K562 (cell line): ENCODE measurements at places on chromosomes 1 and 21. TPM values are rescaled to one million over a fixed set of nuclear protein-coding genes. Genes with fewer than 3 reads are reported as not detected.

- H3K4me1 ChIP-seq = peaks cover 13% of the 10 kb centered on the region; the same call in 1 of the 2 replicates
- peaks cover 50% of the 10 kb centered on the region for H3K27me3 ChIP-seq
- no peaks in the 10 kb centered on the region for H3K36me3 ChIP-seq
- no peak overlapping the region for H3K27ac ChIP-seq
- no peak overlapping the region for H3K4me3 ChIP-seq
- no peak for DNase-seq
These were observed 789 bp upstream of the PTPN14 start for GRCh38 chr1:214552174-214552608.

Gene TFF2
- total RNA-seq = not detected in 2 replicates

DNA sequence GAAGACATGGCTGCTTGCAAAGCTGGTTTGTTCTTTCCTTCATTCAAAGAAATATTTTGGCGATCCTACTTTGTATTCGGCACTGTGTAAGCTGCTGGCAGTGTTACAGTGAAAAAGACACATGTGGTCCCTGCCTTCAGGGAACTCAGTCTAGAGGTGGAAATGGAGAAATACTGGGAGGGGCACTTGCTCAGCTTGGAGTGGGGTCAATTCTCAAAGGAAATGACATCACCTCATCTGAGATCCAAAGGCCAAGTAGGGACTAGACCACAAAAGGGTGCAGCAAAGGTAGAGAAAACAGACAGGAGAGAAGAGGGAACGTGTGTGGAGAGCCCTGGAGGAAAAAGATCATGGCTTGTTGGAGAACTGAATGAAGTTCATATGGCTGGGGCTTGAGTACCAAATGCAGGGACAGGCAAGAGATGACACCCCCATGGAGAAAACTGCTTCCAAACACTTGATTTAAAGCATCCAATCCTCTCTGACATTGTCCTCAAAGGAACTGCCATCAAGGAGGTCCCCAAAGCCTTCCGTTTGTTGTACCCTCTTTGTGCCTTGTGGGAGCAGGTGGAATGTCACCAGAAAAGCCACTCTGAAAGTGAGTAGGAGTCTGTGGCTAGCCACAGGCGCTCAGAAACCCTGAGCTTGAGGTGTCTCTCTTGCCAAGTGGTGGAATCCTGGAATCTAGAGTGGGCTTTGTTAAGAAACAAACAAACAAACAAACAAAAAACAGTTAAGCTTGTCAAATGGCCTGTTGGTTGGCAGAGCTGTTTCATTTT lies 48.3 kb upstream of the TDRD10 start:
- no peak overlapping the region for H3K27ac ChIP-seq
- H3K27me3 ChIP-seq = peaks cover 27% of the 10 kb centered on the region
- no peak for DNase-seq
- no peaks in the 10 kb centered on the region for H3K4me1 ChIP-seq

- H3K27ac ChIP-seq = no peak overlapping the region
- no peak for DNase-seq
- no peak overlapping the region for H3K4me3 ChIP-seq
- no peaks in the 10 kb centered on the region for H3K4me1 ChIP-seq
These were observed 198.7 kb upstream of the PTBP2 start for GRCh38 chr1:96522927-96523326.

Gene OR2L5
- total RNA-seq = not detected in 2 replicates

- DNase-seq = no peak
- H3K4me1 ChIP-seq = no peaks in the 10 kb centered on the region; the same call in 2 of the 3 replicates
- H3K4me3 ChIP-seq = no peak overlapping the region
- H3K27me3 ChIP-seq = peaks cover 15% of the 10 kb centered on the region; the same call in 2 of the 3 replicates
These were observed 1.4 kb downstream of the TNNT2 start for GRCh38 chr1:201376107-201376463.

Gene CASQ2
- not detected in 2 replicates for total RNA-seq

- no peak overlapping the region for H3K27ac ChIP-seq
- no peaks in the 10 kb centered on the region for H3K36me3 ChIP-seq
- peaks cover 42% of the 10 kb centered on the region for H3K27me3 ChIP-seq
- DNase-seq = no peak
These were observed 252.6 kb downstream of the RHOU start for GRCh38 chr1:228987736-228988506.

- H3K36me3 ChIP-seq = no peaks in the 10 kb centered on the region
- H3K27me3 ChIP-seq = peaks cover 51% of the 10 kb centered on the region
- H3K4me1 ChIP-seq = no peaks in the 10 kb centered on the region
- H3K4me3 ChIP-seq = no peak overlapping the region
- DNase-seq = no peak
These were observed 4.7 kb upstream of the PADI1 start for GRCh38 chr1:17200246-17200645.

GRCh38 chr1:182301467-182302198 lies 90.0 kb downstream of the GLUL start:
- peak overlapping the region; percentile 95 for H3K27ac ChIP-seq
- no peaks in the 10 kb centered on the region for H3K27me3 ChIP-seq
- H3K4me3 ChIP-seq = no peak overlapping the region
- DNase-seq = peak; percentile 55
- H3K4me1 ChIP-seq = peaks cover 61% of the 10 kb centered on the region
- no peaks in the 10 kb centered on the region for H3K36me3 ChIP-seq

DNA sequence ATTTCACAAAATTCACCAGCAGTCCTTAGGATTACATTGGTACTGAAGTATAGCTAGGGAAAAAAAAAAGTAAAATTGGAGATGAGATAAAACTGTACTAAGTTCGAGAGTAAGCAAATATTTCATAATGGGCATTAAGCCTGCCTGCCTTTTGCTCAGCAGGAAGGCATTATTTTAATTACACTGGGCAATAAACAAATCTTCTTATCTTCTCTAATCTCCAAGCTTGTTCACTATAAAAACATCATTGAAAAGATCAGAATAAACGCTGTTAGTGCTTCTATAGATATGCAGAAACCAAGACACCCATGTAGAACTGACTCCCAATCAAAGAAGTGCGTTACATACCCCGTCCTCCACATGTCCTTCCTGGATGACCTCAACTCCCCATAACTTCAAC lies 174.2 kb upstream of the CHODL start:
- no peak overlapping the region for H3K27ac ChIP-seq
- H3K27me3 ChIP-seq = no peaks in the 10 kb centered on the region
- H3K4me3 ChIP-seq = no peak overlapping the region
- DNase-seq = no peak
- H3K36me3 ChIP-seq = no peaks in the 10 kb centered on the region
